ENCODE measurements at places on chromosomes 3 and 15.

GRCh38 chr3:89212619-89213018, 105.2 kb downstream of the EPHA3 start:
- DNase-seq, result no peak

DNA sequence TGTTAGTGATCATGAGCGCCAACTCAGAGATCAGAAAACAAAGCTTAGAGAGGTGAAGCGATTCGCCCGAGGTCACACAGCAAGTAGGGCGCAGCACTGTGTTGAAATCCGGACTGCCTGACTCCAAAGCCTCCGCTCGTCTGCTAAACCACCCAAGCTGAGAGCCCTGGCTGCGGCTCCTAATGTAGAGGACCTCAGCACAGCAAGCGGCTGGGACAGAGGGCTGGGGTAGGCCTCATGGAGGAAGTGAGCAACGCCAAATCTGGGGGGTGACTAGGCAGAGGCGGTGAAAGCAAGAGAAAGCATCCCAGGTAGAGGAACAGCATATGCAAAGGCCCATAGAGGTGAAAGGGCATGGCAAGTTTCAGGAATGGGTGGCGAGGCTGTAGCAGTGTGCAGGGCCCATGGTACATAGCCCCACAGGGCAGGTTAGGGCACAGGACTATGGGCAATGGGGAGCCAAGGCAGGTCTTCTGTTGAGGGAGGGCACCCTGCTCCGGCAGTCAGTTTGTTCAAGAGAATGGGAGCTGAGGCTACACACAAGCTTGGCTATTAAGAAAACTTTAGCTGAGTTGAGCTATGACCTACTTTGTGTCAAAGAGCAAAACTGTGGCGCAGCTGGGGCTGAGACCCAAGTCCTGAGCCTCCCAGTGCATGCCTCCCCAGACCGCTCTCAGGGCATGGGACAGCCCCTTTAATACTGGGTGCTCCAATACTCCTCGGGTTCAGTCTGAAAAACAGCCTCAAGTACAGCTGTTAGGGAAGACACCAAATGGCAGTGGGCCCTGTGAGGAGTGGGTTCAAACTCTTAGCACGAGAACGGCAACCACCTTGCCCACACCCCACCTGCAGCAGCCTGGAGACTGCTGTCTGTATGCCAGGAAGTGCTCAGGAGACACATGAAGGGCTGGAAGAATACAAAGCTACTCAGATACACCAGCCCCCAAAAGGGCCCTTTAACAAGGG, 988 bp upstream of the CFAP92 start:
- DNase-seq, result no peak

GRCh38 chr3:77254967-77255831, 215.3 kb downstream of the ROBO2 start:
- DNase-seq, result no peak

GRCh38 chr15:52191207-52191606, at the start of gene GNB5:
TSS of gene GNB5 (minus strand) at chr15:52191392. CDS start at chr15:52184676, 6,716 bp downstream.
- DNase-seq, result no peak

- DNase-seq, result no peak
Measured at GRCh38 chr15:48596841-48597240, 48.7 kb downstream of the FBN1 start.

DNA sequence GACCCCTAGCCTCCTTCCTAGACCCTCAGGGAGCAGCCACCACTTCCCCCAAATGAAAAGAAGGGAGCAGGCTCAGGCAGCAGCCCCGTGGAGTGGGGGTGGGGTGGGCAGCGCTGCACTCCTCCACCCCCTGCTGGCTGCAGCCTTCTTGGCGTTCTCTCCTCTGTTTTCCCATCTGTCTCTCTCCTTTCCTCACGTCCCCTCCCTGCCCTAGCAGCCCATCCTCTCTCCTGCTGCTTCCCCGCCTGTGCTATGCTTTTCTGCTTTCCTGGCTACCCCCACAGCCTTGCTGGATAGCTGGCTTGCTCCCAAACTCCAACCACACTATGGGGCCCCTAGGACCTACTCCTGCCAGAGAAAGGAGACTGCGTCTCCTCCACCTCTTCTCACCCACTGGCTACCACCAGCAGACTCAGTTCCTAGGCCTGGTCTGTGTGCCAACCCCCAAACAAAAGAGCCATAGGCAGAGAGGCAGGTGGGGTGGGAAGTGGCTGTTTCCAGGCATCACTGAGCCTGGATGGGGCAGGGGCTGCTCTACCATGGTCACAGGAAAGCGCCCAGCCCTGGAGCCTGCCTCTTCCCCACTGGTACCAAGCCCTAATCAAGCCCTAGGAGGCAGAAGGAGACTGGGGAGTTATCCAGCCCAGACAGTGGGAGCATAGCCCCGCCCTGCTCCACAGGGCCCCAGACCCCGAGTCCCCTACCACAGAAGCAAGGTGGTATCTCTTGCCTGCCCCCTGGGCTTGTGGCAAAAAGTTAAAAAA, 3.4 kb upstream of the DISP2 start:
- DNase-seq, result no peak

DNA sequence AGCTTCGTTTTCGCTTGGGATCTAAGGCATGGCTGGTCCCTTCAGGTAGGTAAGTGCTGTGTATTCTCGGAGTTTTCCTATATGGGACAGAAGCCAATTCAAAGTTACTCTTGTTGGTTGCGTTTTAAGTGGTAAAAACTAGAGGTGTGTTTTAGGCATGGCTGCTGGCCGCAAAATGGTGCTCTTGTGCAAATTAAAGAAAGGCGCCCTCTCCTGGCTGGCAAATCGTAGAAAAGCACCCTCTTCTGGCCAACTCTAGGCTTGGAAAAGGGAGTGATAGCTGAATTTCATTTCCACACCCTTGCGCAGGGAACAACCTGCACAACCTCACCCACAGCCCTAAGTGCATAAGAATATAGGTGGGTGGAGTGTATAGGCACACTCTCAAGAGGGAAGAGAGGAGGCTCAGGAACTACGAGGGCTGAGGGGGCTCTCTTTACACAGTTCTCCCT, 23.5 kb downstream of the DRD3 start:
- no peak for DNase-seq

DNA sequence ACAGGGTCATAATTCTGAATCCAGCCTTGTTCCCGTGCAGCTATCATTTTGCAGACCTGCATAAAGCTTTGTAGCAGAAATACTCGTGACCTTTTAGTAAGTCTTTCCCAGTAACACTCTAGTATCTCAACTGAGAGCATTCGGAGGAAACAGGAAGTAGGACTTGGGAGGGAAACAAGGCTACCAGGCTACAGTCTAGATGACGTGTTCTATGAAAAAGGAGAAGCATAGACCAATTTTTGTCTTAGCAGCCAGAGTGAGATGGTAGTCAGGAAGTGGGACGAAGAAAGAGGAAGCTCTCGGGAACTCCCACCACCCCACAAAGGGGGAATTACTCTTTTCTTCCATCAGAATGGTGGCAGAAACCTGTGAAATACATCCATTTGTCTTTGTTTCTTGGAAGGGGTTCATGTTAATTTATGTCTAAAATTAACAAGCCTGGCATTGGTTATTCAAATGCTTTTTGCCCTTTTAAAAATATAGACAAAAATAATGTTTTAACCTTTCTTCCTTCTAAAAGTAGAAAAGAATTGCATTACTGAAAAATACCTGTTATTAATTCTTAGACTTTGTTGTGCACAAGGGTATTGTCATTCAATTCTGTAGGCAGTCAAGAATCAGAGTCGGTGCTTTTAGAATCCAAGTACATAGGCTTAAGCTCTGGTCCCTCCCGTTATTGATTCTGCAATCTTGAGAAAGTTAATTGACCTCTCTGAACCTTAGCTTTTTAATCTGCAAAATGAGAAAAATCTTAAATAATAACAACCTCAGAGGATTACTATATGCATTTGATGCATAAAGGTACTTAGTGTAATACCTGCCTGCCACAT, 1.6 kb upstream of the SUCNR1 start:
- no peak for DNase-seq

Data from stimulated activated CD4-positive, alpha-beta T cell treated with anti-CD3 and anti-CD28 coated beads, Interleukin-1b, Interleukin-23, amount 100 ng/mL, for 1 hour (primary cell).